ENCODE measurements at places on chromosomes 6 and 20.

GRCh38 chr6:36820700-36821580, 18.3 kb downstream of the CPNE5 start:
- DNase-seq: no peak

DNA sequence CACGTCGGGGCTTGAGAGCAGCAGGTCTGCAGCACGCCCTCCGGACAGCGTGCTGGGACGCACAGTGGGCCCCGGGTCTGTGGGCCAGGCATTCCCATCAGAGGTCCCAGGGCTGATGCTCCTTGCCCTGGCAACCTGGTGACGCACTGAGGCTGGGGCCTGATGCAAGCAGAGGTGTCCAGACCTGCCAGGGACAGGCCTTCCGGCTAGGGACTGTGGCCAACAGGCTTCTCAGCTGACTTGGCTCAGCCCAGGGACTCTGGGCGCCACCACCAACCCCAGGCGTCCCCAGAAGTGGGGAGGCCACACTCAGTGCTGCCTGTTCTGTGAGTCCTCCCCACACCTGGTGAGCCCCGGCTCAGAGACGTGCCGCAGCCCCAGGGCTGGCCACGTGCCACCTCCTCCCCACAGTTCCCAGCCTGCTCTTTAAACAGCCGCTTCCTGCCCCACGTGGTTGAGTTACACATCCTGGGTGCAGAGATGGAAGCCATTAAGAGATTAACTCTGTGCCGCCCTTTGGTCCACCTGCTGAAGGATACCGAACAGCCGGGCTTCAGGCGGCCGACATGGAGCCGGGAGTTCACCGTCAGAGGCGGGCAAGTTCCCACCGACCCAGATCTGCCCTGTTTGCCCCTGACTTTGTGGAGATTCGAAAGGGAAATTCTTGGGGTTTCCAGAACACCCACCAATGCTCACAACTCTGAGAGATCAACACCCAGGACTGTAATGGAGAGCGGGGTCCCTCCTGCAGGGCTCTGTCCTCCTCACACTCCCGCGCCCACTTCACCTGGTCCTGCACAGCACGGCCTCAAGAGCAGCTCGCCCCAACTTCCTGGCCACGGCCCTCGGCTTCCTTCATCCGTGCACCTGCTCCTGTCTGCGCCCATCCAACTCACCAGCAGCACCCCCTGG, 37.6 kb upstream of the ZBP1 start:
- no peak for DNase-seq

DNA sequence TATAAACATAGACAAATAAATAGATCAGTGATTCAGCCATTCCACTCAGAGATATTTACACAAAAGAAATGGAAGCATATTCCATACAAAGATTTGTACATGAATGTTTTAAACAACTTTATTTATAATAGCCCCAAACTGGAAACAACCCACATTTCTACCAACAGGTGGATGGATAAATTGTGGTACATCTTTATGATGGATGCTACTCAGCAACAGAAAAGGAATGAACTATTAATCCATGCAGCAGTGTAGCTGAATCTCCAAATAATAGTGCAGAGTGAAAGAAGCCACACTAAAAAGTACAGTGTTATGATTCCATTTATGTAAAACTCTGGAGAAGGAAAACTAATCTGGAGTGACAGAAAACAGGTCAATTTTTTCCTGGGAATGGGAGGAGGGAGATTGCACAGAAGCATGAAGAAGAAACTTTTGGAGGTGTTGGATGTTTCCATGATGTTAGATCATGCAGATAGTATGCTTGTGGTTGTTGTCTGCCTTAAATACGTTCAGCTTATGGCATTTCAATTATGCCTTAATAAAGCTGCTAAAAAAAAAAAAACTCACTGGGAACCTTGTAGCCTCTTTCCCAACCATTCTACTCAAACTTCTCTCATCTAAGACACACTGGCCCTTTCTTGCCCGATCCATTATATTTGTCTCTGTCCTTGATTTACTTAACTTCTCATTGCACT, 100.9 kb downstream of the PPP1R14C start:
- DNase-seq: no peak

DNA sequence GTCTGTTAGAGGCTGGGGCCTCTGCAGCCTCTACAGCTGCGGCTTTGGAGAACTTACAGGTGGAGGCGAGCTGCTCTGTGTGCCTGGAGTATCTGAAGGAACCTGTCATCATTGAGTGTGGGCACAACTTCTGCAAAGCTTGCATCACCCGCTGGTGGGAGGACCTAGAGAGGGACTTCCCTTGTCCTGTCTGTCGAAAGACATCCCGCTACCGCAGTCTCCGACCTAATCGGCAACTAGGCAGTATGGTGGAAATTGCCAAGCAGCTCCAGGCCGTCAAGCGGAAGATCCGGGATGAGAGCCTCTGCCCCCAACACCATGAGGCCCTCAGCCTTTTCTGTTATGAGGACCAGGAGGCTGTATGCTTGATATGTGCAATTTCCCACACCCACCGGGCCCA, 2.6 kb downstream of the TRIM39 start:
- no peak for DNase-seq

GRCh38 chr6:165705941-165706340, 42.9 kb upstream of the PDE10A start:
- no peak for DNase-seq

DNA sequence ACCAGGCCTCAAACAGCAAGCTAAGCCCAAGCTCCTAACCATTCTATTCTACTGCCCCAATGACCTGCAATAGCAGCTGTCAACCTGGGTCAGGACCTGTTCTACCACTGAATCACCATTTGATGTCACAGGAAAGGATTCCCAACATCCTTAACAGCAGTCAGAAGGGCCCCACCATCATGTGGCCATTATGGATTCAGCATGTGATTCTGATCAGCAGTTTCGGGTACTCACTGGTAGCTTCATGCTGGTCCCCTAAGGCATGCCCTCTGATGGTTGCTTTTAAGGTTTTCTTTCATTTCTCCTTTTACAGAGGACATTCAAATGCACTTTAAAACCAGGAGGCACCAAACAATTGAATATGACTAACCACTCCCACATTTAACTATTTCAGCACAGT, 37.3 kb upstream of the MAP7 start:
- no peak for DNase-seq

GRCh38 chr6:161561908-161562307, 288.0 kb upstream of the AGPAT4 start:
- no peak for DNase-seq
